CD14-positive monocyte (primary cell): ENCODE measurements at places on chromosomes 4 and X.

GRCh38 chr4:14046642-14047041, 419.1 kb upstream of the BOD1L1 start:
- DNase-seq: no peak

DNA sequence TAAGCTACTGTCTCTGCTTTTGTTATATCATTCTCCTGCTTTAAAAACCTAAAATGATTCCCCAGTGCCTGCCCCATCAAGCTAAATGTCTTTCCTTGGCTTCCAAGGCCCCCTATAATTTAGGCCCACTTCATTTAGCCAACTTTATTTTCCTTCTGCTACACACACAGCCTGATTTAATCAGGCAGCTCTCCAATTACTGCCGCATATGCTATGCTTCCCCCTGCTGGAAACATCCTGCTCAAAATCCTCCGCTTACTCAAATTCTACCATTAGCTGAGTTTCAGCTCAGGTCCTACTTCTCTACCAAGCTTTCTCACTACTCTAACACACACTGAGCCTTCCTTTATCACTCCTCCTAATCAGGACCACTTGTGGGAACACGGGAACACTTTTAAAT, 17.0 kb downstream of the LAMP2 start:
- DNase-seq: peak; percentile 2

DNA sequence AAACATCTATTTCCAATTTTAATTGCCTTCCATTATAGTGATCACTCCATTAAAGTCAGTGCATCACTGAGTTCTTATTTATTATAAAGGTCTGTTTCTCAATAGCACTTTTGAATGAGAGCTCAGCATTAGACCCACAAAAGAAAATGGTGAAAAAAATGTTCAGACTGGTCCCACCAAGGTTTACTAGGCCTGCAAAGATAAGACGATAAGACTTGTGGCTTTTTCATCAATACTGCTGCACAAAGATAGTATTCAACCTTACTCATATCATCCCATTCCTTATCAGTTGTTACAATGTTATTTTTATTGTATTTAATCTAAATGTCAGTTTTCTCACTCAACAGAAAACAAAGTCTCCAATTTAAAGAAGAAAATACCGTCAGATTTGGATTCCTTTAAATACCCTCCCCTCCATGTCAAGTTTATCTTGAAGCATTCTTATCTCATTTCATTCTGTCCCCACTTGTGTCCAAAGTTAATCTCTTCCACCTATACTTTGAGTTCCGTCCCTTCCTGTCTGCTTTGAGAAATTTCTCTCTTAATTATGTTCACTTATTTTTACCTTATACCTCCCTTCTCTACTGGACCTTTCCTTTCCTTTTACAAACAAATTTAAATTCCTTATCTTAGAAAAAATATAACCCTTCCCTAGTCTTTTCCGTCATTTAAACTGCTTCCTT, 140.0 kb downstream of the GASK1B start:
- DNase-seq: no peak

DNA sequence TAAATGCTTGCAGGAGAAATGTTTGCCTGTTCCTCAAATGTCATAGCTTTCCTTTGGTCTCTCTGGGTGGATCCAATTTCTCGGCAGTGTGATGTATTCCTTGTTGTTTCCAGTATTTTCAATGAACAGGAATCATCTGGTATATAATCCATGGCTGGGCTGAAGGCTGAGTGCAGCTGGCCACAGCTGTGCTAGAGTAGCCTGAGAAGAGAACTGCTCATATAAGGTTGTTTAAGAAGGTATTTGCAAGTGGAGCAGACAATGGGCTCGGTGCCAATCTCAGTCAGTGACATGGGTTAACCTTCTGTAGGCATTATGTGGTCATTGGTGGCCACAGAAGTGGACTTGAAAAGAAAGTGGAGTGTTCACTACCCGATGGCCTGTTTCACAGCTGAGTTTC, 390.3 kb downstream of the SPRY1 start:
- no peak for DNase-seq

- peak; percentile 27 for DNase-seq
These were observed 38.4 kb downstream of the SAGE1 start for GRCh38 chrX:135931644-135932487.

- no peak for DNase-seq
These were observed 357.2 kb upstream of the FAM241A start for GRCh38 chr4:111788099-111788498.

- no peak for DNase-seq
These were observed 434.1 kb downstream of the ANKRD50 start for GRCh38 chr4:124278477-124278876.

DNA sequence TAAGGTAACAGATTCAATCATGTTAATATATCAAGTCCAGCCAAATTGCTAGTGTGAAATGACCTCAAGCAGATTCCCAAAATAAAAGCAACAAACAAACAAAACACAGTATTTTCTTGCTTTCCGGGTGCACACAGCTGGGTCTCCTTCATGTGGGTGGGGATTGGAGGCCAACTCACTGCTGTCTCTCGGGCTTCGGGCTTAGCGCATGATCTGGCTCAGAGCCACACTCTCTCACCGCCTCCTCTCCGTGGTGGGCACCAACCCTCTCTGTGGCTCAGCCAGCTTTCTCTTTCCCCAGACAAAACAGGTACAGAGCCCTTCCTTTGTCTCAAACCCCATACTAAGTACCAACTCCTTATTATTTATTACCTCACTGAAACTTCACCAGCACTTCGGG, 2.9 kb upstream of the REELD1 start:
- no peak for DNase-seq

- DNase-seq: no peak
These were observed 60.9 kb downstream of the AASDH start for GRCh38 chr4:56326363-56326762.
